ENCODE measurements at places on chromosomes 1 and 21.

DNA sequence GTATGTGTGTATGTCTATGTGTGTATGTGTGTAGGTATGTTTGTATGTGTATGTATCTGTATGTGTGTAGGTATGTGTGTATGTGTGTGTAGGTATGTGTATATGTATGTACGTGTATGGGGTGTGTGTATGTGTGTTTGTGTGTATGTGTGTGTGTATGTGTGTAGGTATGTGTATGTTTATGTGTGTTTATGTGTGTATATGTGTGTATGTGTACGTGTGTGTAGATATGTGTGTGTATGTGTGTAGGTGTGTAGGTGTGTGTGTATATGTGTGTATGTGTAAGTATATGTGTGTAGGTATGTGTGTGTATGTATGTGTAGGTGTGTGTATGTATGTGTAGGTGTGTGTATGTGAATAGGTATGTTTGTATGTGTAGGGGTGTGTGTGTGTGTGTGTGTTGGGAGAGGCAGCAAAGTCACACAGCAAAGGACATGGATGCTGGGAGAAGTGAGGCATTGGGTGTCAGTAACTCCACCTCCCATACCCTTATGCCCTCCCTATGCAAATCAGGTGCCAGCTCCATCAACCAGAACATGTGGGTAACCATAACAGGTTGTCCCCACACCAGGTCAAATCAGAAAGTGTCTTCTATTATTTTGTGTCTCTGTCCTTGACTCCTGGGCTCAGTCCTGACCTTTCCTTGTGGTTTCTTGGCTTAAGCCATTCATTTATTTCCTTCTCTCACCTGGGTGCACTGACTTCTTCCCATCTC lies 15.0 kb upstream of the KCNAB2 start:
- no peak for DNase-seq

- DNase-seq: no peak
Observed at GRCh38 chr1:206941766-206942418, 4.4 kb downstream of the PIGR start.

GRCh38 chr1:99887890-99888289 lies 37.7 kb downstream of the AGL start:
- no peak for DNase-seq

DNA sequence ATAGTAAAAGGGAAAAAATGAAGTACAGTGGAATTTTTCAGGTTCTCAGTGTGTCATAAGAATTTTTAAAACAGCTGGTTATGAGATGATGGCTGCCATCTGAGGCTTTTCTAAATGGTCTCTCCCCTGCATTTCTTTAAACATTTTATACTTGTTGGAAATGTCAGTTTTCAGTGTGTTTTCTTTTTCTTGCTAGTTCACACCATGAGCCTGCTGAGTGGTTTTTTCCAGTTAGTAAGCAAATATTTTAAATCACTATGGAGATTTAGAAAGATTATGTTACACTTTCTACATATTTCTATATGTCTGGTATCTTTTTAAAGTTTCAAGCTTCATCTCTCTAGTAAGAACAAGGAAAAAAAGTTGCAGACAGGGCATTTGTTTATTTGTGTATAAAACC lies 9.6 kb downstream of the RBM15 start:
- DNase-seq: no peak

DNA sequence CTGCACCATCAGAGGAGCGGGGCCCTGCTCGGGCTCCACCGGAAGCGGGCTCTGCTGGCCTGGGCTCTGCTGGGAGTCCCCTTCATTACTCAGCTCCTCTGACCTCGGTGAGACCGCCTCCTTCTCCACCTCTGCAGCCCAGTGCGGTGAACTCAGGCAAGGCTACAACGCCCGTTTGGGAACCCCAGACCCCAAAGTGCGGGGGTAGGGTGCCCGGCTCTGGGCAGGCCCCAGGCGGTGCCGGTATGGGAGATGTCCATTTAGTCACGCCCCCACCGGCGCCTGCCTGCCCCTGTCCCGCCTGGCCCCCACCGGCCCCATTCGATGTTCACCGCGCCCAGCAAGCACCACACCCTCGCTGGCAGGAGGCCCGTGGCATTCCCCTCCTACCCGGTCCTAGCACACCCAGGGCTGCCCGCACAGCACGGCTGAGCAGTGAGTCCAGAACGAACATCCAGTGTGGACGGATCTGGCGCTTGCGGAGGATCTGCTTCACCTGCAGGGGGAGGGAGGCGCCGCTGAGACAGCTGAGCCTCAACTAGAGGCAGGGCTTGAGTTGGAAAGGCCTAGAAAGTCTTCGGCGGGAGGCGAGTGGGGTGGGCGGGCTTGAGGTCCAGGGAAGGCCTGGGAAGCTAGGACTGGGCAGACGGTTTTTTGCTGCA lies 10.0 kb downstream of the MAP3K6 start:
- DNase-seq: no peak
